ENCODE measurements at places on chromosomes 5 and 9.
A peak's percentile ranks its signal among the peaks of the same experiment; 100 is the strongest.

DNA sequence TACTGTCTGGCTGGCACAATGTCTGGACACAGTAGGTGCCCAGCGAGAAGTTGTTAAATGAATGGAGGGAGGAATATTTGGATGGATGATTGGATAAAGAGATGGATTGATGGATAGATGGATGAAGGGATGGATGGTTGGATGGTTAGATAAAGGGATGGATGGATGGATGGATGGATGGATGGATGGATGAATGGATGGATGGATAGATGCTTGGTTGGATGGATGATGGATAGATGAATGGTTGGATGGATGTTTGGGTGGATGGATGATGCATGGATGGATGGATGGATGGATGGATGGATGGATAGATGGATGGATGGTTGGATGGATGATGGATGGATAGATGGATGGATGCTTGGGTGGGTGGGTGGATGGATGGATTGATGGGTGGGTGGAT is 90.4 kb downstream of the UBE2QL1 start:
- no peak for DNase-seq

DNA sequence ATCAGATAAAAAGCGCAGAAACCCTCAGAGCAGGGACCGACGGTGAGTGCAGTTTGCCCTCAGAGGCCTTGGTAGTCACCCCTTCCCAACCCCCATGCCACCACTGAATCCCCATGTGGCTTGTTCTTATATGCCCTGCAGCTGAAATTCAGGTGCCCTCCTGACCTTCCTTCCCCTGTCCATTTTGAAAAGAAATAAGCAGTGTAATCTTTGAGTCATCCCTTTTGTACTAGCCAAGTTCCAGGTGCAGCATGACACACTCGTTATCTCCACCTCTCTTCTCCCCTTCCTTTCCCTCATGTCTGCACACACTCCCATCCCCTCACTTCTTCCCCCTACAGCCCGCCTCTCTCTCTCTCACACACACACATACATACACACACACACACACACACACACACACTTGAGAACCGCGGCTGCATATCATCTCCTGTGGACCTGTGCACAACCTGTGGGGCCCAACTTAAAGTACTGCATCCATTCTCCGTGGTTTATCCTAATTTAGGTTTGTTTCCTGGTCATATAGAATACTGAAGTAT is 53.1 kb downstream of the SYK start:
- DNase-seq, result no peak

- DNase-seq, result no peak
Measured at GRCh38 chr5:76403766-76404222, 709 bp downstream of the IQGAP2 start.

DNA sequence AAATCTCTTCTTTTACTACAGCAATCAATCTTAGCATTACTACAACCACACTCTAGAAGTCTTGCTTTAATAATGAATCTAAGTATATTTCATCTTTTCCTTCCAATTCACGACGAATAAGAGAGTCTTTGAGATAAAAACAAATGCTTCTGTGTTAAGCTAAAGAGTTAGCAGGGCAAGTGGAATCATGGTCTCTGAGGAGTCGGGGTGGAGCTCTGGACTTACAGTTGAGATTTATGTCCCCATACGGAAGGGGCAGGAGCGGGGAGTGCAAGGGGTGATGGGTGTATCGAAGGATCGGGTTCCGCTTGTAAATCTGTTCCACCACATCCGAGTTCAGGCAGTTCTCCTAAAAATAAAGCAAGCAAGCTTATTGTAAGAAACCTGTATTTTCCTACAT is 59.0 kb upstream of the RETREG1 start:
- DNase-seq, result no peak

DNA sequence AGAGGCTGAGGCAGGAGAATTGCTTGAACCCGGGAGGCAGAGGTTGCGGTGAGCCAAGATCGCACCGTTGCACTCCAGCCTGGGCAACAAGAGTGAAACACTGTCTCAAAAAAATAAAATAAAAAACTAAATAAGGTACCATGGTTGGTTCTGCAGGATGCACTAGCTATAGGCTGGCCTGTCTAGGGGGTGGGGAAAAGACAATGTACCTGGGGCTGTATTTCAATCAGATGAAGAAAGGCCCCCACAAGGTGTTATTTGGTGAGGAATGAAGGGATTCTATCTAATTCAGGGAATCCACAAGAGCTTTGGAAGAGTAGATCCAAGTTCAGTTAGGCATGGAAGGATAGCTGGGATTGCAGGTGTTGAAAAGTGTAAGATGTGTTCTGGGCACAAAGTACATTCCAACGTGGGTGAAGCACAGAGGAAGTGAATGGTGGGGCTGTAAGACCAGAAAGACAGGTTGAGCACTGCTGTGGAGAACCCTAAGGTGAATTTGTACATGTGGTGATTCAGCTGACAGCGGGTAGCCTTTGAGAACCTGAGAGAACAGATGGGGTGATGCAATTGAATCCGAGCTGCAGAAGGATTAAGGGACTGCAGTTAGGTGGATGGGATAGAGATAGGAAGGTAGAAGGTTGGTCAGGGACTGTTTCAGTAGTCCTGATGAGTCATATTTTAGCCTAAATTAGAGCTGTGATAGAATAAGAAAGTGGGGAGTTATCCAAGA is 71.8 kb downstream of the CAST start:
- no peak for DNase-seq

GRCh38 chr9:75414371-75415160 is 326.3 kb downstream of the OSTF1 start:
- no peak for DNase-seq

GRCh38 chr5:172835290-172835993 is 1.4 kb downstream of the ERGIC1 start:
- no peak for DNase-seq

GRCh38 chr5:6747103-6747502 is 33.9 kb downstream of the TENT4A start:
- no peak for DNase-seq

GRCh38 chr9:132020820-132021510 is 58.7 kb downstream of the MED27 start:
- no peak for DNase-seq

GRCh38 chr9:108967916-108968315 is 33.7 kb downstream of the ABITRAM start:
- DNase-seq, result no peak

DNA sequence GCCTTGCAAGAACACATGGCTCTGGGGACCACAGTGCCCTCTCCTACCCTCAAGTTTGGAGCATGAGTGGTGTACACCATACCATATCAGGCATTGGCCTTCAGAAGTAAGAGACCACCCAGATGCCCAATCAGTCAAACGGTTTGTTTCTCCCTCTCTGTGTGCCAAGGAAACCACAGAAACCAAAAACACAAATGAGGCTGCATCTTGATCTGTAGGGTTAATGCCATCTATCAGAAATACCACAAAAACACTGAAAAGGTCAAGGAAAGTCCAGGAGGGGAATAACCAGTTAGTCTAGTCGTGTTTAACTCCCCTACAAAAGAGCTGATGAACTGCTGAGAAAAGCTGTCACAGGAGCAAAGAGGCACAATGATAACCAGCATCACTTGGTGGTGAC is 78.4 kb downstream of the INSYN2B start:
- DNase-seq, result no peak

DNA sequence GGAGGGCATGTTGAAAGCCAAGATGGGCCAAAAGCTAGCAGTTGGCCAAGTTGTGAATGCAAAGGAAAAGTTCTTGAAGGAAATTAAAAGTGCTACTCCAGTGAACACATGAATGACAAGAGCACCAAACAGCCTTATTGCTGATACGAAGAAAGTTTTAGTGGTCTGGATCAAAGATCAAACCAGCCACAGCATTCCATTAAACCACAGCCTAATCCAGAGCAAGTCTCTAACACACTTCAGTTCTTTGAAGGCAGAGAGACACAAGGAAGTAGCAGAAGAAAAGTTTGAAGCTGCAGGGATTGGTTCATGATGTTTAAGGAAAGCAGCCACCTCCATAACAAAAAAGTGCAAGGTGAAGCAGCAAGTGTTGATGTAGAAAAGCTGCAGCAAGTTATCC is 71.6 kb downstream of the ERCC6L2 start:
- no peak for DNase-seq

- no peak for DNase-seq
Measured at GRCh38 chr9:92404042-92404836, at the start of gene OGN. OGN (minus strand) TSS chr9:92404578; CDS start chr9:92403407, 1,171 bp downstream.

GRCh38 chr5:168578538-168579487 is at the start of gene PANK3:
PANK3 (minus strand) TSS chr5:168579368; CDS start chr5:168579283, 85 bp downstream.
- DNase-seq, result peak; percentile 26

DNA sequence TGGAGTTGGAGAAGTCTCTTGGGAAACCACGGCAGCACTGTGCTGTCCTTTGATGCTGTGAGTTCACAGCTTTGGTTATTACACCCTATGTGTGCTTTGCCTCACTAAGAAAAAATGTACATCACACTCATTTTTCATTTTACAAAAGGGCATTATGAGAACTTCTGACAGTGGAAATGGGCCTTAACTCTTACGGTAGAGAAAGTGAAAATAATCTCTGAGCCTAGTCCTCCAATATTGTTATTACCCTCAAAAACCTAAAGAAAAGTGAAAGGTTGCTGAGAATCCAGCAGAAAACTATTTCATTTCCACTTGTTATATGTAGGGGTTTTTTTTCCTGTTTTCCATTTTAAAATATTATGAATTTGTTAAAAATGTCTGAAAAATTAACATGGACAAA is 8.2 kb upstream of the OR13D1 start:
- DNase-seq, result no peak

DNA sequence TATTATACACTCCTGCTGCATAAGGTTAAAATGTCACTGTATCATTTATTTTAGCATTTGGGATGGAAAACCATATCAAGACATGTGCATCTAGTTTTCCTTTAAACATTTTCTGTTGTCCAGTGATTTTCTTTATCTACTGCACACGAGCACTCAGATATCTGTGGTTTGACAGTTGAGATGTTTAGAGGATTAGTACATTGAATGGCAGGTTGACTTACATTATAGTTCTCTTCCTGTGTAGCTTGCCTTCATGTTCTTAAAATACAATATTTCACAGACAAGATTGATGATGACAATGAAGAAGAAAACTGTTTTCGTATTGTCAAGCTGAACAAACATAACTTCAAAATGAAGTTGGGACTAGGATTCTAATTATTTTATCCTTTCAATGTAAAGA is 2378.4 kb upstream of the WWC1 start:
- no peak for DNase-seq

DNA sequence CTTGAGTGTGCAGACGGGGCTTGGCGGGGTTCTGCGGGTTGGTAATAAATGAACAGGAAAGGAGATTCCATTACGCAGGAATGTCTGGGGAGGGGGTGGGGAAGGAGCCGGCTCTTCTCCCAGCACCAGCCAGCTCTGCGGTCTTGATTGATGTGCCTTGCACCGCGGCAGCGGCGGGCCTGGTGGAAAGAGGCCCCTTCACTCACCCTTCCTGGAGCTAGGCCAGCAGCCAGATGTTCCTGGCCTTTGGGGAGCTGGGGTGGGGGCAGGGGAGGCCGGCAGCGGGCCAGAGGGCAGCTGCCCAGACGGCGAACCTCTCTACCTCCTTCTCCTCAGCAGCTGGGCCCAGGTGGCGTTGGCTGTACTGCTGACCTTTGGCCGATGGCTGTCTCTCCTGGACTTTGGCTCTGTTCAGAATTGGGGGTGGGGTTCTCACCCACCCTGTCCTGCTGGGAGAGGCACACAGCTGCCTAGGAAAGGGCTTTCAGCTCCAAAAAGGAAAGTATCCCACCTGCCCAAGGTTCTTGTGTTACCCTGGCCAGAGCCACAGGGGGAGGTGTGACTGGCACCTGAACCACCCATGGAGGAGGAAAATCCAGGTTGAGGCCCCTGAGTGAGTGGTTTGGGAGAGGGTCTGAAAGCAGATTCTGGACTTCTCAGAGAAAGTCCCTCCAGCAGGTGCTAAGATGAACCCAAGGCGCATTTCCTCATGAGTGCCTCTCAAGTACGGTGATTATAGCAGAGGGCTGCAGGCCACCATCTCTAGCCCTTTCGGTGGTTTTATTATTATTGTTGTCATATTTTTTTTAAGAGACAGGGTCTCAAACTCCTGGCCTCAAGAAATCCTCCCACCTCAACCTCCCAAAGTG is 58.0 kb upstream of the SYNPO start:
- DNase-seq, result no peak

DNA sequence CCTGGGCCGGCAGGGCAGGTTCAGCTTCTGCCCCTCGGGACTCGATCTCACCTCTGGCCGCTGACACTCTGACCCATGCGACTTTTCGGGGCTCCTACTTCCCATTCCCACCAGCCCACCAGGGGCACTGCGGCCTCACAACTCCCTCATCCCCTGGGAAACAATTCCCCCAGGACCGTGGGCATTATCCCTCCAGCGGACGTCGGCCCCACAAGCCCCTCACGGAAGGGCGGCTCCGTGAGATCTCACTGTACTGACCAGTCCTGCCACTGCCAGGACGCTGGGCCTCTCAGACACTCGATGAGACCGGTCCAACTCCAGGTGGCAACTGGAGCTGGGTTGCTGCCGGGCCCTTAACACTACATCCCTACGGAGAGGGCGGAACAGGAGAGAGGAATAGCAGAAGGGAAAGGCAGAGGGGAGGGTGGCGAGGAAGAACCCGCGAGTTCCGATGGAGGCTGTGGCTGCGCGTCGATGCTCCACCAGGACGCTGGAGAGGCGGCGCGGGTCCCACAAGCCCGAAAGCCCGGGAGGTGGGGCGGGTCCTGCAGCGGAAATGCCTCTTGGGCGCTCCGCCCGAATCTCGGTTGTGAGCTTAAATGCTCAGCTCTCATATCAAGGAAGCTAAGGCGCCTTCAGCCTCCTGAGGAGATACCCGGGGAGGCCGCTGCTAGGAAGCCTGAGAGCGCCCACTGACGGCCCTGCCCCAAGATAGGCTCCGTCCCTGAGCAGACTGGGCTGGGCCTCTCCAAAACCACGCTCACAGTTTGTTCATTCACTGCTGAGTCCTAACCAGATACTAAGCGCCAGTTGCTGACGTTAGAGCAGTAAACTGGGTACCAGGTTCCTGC is 36.3 kb downstream of the VCP start:
- DNase-seq, result peak; percentile 18

- peak; percentile 83 for DNase-seq
Measured at GRCh38 chr5:79133657-79134451, 22.2 kb downstream of the BHMT start.

DNA sequence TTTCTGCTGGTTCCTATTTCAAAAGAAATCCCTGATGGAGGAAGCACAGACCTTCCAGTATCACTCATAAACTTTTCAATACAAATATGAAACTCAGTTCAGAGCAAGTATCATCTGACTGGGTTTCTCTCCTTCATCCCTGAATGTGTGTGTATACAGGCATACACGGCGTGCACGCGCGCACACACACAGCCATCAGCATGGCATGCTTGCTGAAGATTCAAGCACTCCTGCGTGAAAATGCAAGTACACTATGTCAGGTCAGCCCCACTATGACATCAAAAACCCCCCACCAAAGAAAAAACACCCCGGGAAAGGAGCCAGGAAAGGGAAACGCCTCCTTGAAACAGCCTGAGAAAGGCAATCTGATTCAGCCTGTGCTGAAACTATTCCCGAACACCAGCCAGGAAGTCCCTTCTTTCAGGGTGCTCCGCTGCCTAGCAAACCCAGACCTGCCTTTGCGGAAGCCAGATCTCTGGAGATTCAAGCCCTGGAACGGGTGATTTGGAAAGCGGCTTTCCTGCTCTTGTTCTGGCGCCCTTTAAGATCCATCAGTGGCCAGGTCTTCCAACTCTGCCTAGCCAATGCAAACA is 831 bp downstream of the KLHL3 start:
- no peak for DNase-seq

- no peak for DNase-seq
Measured at GRCh38 chr5:21615195-21615765, 1237.9 kb downstream of the CDH12 start.

GRCh38 chr5:59038798-59039295 is 456.0 kb downstream of the RAB3C start:
- DNase-seq, result no peak

- DNase-seq, result no peak
Measured at GRCh38 chr5:3041001-3041400, 289.5 kb upstream of the IRX2 start.

- DNase-seq, result no peak
Measured at GRCh38 chr9:136409557-136410455, 608 bp downstream of the ENTR1 start.
